ENCODE measurements at places on chromosomes 6 and 20.

- no peak for DNase-seq
Observed at GRCh38 chr6:37277001-37277409, 19.1 kb upstream of the TMEM217 start.

- DNase-seq, result no peak
Observed at GRCh38 chr6:107115695-107116327, 496 bp upstream of the BEND3 start.

GRCh38 chr6:35330541-35331119 is 11.7 kb upstream of the PPARD start:
- no peak for DNase-seq

GRCh38 chr6:39074486-39074885 is 25.9 kb downstream of the GLP1R start:
- no peak for DNase-seq

- DNase-seq, result no peak
Observed at GRCh38 chr6:127202676-127203075, 64.0 kb upstream of the RNF146 start.

GRCh38 chr6:35469751-35470662 is 1.8 kb downstream of the RPL10A start:
- no peak for DNase-seq

GRCh38 chr20:62889411-62889810 is 27.8 kb upstream of the TCFL5 start:
- no peak for DNase-seq

DNA sequence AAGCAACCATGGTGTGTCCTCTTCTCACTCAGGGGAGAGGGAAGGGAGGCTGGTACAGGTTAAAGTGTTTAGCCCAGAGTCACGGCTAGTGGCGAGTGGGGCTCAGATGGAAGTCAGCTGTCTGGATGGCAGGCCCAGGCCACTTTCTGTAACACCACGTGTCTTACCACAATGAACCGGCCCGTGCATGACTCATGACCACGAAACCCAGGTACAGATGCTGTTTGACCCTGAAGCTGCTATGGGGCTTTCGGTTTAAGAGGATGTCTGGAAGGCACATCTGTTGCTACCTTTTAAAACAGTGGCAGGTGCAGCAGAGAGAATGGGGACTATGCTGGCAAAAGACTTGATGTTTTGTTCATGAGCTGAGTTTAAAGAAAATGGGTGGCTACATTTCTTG is 36.5 kb upstream of the MPC1 start:
- no peak for DNase-seq

DNA sequence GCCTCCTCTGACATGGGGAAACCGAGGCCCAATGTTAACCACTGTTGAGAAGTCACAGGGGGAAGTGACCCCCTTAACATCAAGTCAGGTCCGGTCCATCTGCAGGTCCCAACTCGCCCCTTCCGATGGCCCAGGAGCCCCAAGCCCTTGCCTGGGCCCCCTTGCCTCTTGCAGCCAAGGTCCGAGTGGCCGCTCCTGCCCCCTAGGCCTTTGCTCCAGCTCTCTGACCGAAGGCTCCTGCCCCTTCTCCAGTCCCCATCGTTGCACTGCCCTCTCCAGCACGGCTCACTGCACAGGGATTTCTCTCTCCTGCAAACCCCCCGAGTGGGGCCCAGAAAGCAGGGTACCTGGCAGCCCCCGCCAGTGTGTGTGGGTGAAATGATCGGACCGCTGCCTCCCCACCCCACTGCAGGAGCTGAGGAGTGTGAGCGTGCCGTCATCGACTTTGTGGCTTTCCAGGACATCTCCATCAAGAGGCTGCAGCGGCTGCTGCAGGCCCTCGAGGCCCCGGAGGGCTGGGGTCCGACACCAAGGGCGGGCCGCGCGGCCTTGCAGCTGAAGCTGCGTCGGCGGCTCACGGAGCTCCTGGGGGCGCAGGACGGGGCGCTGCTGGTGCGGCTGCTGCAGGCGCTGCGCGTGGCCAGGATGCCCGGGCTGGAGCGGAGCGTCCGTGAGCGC is 1.6 kb downstream of the TNFRSF6B start:
- no peak for DNase-seq

All from T follicular helper cell (primary cell).